ENCODE measurements at places on chromosomes 5 and 9. TPM values are rescaled to one million over a fixed set of nuclear protein-coding genes. Genes with fewer than 3 reads are reported as not detected.

JADE2 gene
- 18.4 TPM for total RNA-seq

- H3K4me3 ChIP-seq, result no peak overlapping the region
- no peaks in the 10 kb centered on the region for H3K27me3 ChIP-seq
- DNase-seq, result peak; percentile 33
- H3K27ac ChIP-seq, result no peak overlapping the region
- H3K36me3 ChIP-seq, result no peaks in the 10 kb centered on the region
- no peaks in the 10 kb centered on the region for H3K4me1 ChIP-seq
Observed at GRCh38 chr5:149053072-149053695, 9.7 kb downstream of the SH3TC2 start.

GRCh38 chr5:136203303-136203922 lies 10.5 kb upstream of the SMIM32 start:
- H3K27me3 ChIP-seq, result peaks cover 25% of the 10 kb centered on the region
- H3K36me3 ChIP-seq, result no peaks in the 10 kb centered on the region
- no peak for DNase-seq
- H3K4me1 ChIP-seq, result no peaks in the 10 kb centered on the region
- H3K4me3 ChIP-seq, result no peak overlapping the region

GRCh38 chr5:5089895-5090649 lies 50.1 kb upstream of the ADAMTS16 start:
- no peak for DNase-seq
- peaks cover 56% of the 10 kb centered on the region for H3K27me3 ChIP-seq
- H3K27ac ChIP-seq, result no peak overlapping the region
- no peaks in the 10 kb centered on the region for H3K36me3 ChIP-seq
- H3K4me1 ChIP-seq, result no peaks in the 10 kb centered on the region

DNA sequence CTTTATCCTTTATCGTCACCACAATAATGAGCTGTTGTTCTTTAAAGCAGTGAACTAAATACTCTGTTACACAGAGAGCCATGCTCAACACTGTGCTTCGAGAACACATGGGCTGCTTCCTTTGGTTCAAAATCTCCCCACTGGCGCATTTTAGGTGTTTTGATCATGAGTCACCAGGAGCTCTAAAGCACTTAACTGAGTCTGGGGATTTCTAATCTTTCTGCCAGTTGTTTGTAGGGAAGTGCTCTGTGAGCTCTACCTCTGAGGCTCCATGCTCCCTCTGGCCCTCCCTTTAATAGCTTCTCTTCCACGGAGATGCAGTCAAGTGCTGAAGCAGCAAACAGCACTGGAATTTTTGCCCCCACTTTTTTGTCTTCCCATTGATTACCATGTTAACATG lies 17.0 kb downstream of the ERAP2 start:
- peak; percentile 55 for DNase-seq
- no peaks in the 10 kb centered on the region for H3K4me1 ChIP-seq
- H3K36me3 ChIP-seq, result no peaks in the 10 kb centered on the region
- H3K4me3 ChIP-seq, result no peak overlapping the region
- no peaks in the 10 kb centered on the region for H3K27me3 ChIP-seq

- H3K27me3 ChIP-seq, result peaks cover 34% of the 10 kb centered on the region
- H3K4me3 ChIP-seq, result no peak overlapping the region
- H3K4me1 ChIP-seq, result no peaks in the 10 kb centered on the region
- no peak overlapping the region for H3K27ac ChIP-seq
- H3K36me3 ChIP-seq, result no peaks in the 10 kb centered on the region
Observed at GRCh38 chr5:55821731-55822512, 29.2 kb upstream of the IL31RA start.

GBGT1 gene
- 1.8 TPM for total RNA-seq

DNA sequence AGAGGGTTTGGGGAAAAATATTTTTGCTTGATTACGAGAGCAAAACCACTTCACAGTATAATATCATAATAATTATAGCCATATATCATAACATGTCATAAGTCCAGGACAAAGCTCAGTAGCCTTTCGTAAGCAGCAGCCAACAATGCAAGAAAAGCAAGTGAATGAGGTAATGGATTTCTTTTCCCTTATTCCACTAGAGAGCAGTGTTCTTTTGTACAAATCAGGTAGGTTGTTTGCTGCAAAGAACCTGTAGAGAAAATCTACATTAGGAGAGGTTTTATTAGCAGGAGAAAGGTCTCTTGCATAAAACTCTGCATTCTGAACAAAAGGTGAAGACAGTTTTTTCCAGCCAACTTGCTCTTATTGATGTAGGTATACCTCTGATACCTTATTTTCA lies 1033.4 kb downstream of the TLE4 start:
- no peaks in the 10 kb centered on the region for H3K4me1 ChIP-seq
- DNase-seq, result peak; percentile 44
- H3K4me3 ChIP-seq, result no peak overlapping the region
- H3K36me3 ChIP-seq, result no peaks in the 10 kb centered on the region

GRCh38 chr9:105114318-105114717 lies 130.1 kb upstream of the SLC44A1 start:
- no peaks in the 10 kb centered on the region for H3K36me3 ChIP-seq
- DNase-seq, result no peak
- no peak overlapping the region for H3K27ac ChIP-seq
- no peak overlapping the region for H3K4me3 ChIP-seq
- no peaks in the 10 kb centered on the region for H3K4me1 ChIP-seq

HTR1A gene
- total RNA-seq, result not detected

DNA sequence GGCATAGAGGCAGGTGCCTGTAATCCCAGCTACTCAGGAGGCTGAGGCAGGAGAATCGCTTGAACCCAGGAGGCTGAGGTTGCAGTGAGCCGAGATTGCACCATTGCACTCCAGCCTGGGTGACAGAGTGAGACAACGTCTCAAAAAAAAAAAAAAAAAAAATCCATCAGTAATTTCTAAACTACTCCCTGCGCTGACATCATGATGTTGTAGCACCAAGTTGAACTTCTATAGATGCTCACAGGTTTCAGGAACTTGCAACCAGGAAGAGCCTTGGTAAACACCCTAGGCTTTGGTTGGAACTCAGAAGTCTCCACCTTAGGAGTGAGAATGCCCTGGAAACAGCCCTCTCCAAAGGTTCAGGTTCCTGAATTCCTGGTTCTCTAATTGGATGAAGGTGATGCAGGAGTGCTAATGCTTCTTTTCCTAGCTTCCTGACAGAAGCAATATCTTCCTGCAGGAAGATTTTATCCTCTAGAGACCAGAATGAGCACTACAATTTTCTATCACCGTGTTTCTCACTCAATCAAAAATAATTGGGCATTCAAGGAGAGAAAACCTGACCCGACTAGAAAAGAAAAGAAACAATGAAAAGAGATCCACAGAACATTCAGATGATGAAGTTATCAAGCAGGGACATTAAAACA lies 469.6 kb downstream of the GADD45G start:
- no peaks in the 10 kb centered on the region for H3K4me1 ChIP-seq
- H3K27me3 ChIP-seq, result peaks cover 22% of the 10 kb centered on the region
- no peak overlapping the region for H3K4me3 ChIP-seq
- H3K27ac ChIP-seq, result no peak overlapping the region
- H3K36me3 ChIP-seq, result no peaks in the 10 kb centered on the region
- no peak for DNase-seq

LCN15 gene
- not detected for total RNA-seq

GRCh38 chr9:29659014-29659413 lies 2085.7 kb upstream of the C9orf72 start:
- H3K4me1 ChIP-seq, result no peaks in the 10 kb centered on the region
- no peak for DNase-seq
- H3K4me3 ChIP-seq, result no peak overlapping the region
- no peaks in the 10 kb centered on the region for H3K27me3 ChIP-seq
- H3K36me3 ChIP-seq, result no peaks in the 10 kb centered on the region
- H3K27ac ChIP-seq, result no peak overlapping the region

CCL27 gene
- total RNA-seq, result not detected

OSMR gene
- total RNA-seq, result 28.6 TPM

PRRT1B gene
- total RNA-seq, result not detected

GRCh38 chr9:133975511-133975910 lies 16.6 kb downstream of the VAV2 start:
- no peak overlapping the region for H3K27ac ChIP-seq
- no peak for DNase-seq
- no peak overlapping the region for H3K4me3 ChIP-seq
- H3K4me1 ChIP-seq, result no peaks in the 10 kb centered on the region
- H3K36me3 ChIP-seq, result no peaks in the 10 kb centered on the region

DNA sequence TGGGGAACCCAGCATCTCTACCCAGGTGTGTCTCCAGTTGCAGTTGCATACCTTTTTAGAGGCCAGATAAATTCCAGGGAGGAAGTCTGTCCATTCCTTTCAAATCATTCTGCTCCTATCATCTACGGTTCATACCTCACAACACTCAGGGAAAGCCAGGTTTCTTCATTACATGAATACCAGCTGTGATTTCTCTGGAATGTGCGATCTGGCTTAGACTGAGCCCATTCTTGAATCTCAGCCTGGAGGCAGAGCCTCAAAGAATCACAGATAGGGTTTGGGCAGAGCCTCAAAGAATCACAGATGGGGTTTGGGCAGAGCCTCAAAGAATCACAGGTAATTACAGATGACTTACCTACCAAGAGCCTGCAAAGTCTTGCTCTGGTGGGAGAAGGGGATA lies 7.2 kb downstream of the P4HA2 start:
- no peaks in the 10 kb centered on the region for H3K27me3 ChIP-seq
- no peak overlapping the region for H3K4me3 ChIP-seq
- peaks cover 11% of the 10 kb centered on the region for H3K4me1 ChIP-seq
- H3K27ac ChIP-seq, result no peak overlapping the region

ZNF169 gene
- total RNA-seq, result 5.4 TPM

DNA sequence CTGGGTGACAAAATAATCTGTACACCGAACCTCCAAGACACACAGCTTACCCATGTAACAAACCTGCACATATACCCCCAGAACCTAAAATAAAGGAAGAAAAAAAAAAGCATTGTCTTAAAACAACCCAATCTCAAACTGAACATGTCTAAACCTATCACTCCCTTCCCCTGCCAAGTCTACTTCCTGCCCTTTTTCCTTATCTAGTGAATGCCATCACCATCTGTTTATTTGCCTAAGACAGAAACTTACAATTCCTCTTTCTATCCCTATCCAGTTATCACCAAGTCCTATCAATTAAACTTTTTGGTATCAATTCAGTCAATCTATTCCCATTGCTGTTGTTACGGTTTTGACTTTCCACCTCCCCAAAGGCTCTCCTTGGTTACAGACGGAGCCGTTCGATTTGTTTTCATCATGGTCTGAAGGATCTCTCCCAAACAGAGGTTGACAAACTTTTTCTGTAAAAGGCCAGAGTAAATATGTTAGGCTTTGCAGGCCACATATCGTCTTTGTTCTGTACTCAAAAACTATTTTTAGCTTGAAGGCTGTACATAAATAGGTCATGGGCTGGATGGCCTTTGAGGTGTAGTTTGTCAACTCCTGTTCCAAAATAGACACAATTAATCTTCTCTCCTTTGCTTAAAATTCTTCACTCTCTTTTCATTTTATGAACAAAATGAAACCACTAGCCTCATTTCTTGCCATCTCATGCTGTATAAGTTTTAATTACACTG lies 12.1 kb downstream of the NOL8 start:
- peak overlapping the region; percentile 48 for H3K27ac ChIP-seq
- H3K36me3 ChIP-seq, result peaks cover 57% of the 10 kb centered on the region
- no peaks in the 10 kb centered on the region for H3K27me3 ChIP-seq
- no peak overlapping the region for H3K4me3 ChIP-seq

DNA sequence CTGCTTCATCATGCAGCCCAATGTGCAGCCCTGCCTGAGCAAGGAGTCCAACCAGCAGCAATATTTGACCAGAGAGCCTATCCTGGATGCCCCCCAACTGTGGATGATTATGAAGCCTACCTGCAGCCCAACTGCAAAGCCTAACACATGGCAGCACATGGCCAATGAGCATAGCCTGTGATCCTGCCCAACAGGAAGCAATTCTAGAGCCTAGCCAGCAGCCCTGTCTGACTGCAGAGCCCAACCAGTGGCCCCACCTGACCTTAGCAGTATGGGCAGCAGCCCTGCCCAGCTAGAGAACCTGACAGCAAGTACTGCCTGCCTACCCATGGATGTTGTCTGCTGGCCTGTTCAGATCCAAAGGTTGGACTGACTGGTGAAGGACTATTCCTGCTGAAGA lies 97.3 kb upstream of the SH3GL2 start:
- no peak overlapping the region for H3K27ac ChIP-seq
- H3K4me3 ChIP-seq, result no peak overlapping the region
- no peaks in the 10 kb centered on the region for H3K4me1 ChIP-seq
- no peak for DNase-seq
- H3K36me3 ChIP-seq, result no peaks in the 10 kb centered on the region

GRCh38 chr9:137294681-137295237 lies 7.3 kb downstream of the NRARP start:
- DNase-seq, result peak; percentile 58
- no peaks in the 10 kb centered on the region for H3K27me3 ChIP-seq
- H3K4me1 ChIP-seq, result peaks cover 6% of the 10 kb centered on the region
- H3K4me3 ChIP-seq, result peak overlapping the region; percentile 42
- H3K36me3 ChIP-seq, result no peaks in the 10 kb centered on the region

GRCh38 chr5:172029876-172030275 lies 23.4 kb upstream of the FBXW11 start:
- no peaks in the 10 kb centered on the region for H3K36me3 ChIP-seq
- DNase-seq, result no peak

GRCh38 chr9:124671861-124672260 lies 99.2 kb downstream of the NR6A1 start:
- H3K27ac ChIP-seq, result no peak overlapping the region
- no peaks in the 10 kb centered on the region for H3K36me3 ChIP-seq
- no peak overlapping the region for H3K4me3 ChIP-seq

DNA sequence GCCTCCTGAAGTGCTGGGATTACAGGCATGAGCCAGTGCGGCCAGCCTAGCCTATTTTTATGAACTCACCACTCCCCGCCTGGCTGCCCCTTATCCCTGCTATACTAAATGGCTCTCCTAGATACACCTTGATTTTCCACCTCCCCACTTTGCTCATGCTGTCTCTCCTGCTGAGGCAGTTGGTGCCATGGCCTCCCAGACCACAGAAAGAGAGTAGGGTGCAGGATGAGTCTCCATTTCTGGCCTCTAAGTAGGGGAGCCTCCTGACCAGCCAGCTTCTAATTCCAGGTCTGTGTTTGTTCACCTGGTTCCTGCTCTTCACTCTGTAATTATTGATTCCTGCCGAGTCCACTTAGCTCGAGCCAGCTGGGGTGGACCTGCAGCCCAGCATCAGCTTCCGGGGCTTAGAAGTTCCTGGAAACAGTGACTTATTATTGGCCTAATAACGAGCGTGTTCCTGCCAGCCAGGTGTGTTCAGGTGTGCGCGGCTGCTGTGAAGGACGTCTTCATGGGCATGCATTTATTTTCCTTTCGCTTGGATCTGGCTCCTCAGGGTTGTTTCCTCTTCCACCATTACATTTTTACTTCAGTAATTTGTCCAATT lies 34.0 kb downstream of the ZNF618 start:
- no peak overlapping the region for H3K4me3 ChIP-seq
- no peak for DNase-seq
- peaks cover 12% of the 10 kb centered on the region for H3K4me1 ChIP-seq
- H3K36me3 ChIP-seq, result no peaks in the 10 kb centered on the region
- no peaks in the 10 kb centered on the region for H3K27me3 ChIP-seq

DNA sequence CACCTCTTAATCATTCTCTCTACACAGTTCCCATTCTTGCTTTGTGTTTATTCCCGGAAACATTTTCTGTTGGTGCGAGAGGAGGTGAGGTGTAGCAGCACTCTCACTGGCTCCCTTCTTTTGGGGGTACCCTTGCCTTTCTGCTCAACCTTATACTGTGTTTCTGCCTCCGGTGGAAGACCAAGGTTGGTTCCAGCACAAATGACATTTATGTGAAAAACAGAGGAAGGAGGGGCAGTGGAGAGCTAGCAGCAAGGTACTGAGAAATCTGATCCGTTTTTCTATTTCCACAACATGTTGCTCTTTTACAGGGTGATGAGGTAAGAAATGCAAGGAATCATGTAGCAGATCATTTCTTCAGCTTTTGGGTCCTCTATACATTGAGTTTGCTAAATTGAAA lies 648.0 kb upstream of the DMAC1 start:
- no peak for DNase-seq
- H3K36me3 ChIP-seq, result no peaks in the 10 kb centered on the region
